ENCODE measurements at places on chromosomes 3 and 15.

DNA sequence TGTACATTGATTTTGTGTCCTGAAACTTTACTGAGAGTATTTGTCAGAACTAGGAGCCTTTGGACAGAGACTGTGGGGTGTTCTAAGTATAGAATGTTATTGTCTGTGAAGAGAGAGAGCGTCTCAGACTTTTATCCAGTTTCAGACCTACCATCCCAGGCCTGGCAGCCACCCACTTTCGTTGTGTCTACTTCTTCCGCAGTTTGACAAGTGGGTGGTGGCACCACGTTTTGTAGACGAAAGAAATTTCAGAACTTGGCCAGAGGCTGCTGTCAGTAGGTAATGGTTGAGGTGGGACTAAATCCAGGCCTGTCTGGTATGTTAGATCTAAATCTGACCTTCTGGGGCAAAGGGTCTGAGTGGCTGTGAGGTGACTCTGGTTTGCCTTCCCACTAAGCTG lies 13.4 kb upstream of the TRAK1 start:
- no peaks in the 10 kb centered on the region for H3K36me3 ChIP-seq
- H3K4me1 ChIP-seq = peaks cover 12% of the 10 kb centered on the region
- no peak overlapping the region for H3K27ac ChIP-seq

DNA sequence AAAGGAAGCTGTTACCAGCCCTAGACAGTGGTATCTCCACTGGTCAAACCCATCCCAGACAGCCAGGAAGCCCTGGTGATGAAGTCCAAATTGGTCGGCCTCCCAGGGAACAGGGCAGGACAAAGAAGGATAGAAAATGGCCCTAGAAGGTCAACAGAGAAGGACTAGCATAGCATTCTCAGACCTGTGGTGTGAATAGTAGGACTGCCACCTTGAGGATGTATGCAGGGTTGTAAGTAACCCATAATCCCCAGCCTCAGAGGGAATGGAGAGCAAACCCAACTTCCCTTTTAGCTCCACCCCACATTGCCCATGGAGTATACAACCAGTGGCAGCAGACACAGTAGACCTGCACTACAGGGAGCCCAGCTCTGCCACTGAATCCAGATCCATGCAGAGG lies 68.6 kb upstream of the EIF1B start:
- H3K27ac ChIP-seq = no peak overlapping the region
- no peaks in the 10 kb centered on the region for H3K4me1 ChIP-seq
- H3K36me3 ChIP-seq = no peaks in the 10 kb centered on the region
- no peak overlapping the region for H3K4me3 ChIP-seq
- no peak for DNase-seq

DNA sequence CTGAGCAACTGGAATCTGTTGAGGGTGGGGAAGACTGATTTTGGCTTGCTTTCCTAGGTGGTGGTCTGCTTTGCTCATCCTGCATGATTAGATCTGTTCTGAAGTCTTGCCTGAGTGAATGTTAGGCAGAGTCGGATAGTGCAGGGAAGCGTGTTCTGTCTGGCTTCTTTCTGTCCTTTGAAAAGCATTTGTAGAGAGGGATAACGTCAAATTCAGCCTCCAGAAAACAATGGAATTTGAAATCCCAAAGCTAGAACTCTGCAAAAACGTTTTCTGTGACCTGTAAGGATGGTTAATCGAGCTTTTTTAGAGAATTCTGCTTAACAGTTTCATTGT lies 1.4 kb downstream of the GLCE start:
- no peak overlapping the region for H3K27ac ChIP-seq
- no peaks in the 10 kb centered on the region for H3K27me3 ChIP-seq
- no peak for DNase-seq
- H3K36me3 ChIP-seq = no peaks in the 10 kb centered on the region
- peaks cover 4% of the 10 kb centered on the region for H3K4me1 ChIP-seq

DNA sequence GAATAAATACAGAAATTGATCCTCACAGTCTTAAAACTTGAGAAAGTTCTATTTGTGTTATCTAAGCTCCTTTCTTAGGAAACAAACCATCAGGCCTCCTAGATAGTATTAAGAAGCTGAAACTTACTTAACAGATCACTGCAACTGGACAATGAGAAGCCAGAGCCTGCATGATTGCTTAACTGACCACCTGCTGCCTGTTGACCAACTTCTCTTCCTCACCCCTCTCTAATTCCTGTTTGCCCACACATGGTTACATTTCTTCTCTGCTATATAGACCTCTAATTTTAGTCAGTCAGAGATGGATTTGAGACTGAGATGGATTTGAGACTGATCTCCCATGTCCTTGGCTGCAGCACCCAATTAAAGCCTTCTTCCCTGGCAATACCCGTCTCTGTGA lies 13.5 kb downstream of the CCPG1 start:
- H3K4me3 ChIP-seq = no peak overlapping the region
- no peak overlapping the region for H3K27ac ChIP-seq
- no peaks in the 10 kb centered on the region for H3K36me3 ChIP-seq
- H3K4me1 ChIP-seq = no peaks in the 10 kb centered on the region
- no peak for DNase-seq

DNA sequence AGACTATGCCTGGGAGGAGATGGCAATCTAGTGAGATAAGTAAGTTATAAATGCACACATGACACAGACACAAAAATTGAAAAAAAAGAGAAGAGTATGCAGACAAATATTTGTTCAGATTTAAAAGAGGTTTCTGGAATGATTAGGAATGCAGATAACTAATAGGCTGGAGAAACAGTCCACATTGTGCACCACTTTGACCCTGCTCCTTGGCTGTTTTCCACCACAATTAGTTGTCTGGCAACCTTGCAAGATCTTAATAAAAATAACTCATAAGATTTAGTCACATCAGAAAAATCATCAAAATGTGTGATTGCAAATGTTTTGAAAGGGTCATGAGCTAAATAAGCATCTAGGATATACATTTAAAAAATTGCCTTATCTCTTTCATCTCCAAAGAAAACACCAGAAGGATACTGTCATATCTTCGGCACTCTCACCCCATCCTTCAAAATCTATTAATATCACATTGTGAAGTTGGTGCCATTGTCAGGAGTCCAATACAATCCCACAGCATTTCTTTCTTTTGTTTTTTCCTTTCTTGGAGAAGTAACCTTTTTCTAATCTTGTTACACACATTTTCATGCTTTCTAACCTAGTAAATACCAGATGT lies 153.7 kb upstream of the KCNMB2 start:
- H3K27me3 ChIP-seq = no peaks in the 10 kb centered on the region
- no peak overlapping the region for H3K27ac ChIP-seq
- no peaks in the 10 kb centered on the region for H3K4me1 ChIP-seq

Measured in effector memory CD4-positive, alpha-beta T cell (primary cell).